ENCODE measurements at places on chromosomes 13 and 19. TPM values are rescaled to one million over a fixed set of nuclear protein-coding genes. Genes with fewer than 3 reads are reported as not detected.

LIM2 gene
- not detected for total RNA-seq

TNFSF9 gene
- total RNA-seq: 118 TPM

FPR1 gene
- total RNA-seq: 0.36 TPM

S1PR4 gene
- not detected for total RNA-seq

FAM83E gene
- total RNA-seq: 3.4 TPM

TFDP1 gene
- total RNA-seq: 22.0 TPM

Data from motor neuron (in vitro differentiated cells).